ENCODE measurements at places on chromosomes 12 and 14.

DNA sequence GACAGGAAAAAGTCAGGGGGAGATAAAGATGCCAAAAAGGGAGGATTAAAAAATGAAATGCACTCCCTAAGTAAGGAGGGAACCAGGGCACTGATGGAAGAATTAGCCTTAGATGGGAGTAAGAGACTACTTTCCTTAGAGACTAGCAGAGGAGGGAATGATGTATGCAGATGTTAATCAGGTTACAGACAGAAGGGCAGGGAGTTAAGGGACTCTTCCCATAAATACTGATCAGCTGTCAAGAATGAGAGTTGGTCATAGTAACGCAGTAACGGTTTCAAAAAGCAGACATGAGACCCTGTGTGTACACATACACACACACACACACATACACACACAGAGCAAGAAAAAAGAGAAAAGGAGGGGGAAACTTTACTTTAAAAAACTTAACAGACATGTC, 93.4 kb downstream of the PHLDA1 start:
- DNase-seq, result no peak

DNA sequence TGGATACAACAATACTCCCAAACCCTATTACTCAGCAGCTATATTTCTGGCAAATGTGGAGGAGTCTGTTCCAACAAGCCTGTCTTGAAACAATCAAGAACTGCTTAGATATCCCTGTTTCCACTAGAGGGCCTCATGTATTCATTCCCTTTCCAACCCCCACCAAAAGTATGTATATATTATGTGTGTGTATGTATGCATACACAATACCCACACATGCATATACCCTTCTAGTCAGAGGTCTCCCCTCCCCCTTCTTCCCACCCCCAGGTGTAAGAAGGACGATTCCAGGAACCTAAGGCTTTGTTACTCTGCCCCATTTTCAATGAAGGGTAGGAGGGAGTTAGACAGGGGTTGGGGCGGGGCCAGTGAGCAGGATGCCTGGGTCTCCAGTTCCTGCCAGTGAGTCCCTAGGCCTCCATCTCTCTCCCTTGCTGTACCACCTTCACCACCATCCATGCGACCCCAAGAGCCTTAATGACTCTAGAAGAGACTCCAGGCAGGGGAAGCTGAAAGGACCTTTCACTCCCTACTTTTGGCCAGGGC, at the start of gene DGKA:
DGKA (plus strand) TSS at position 392 of the 546 bp plus-strand sequence. CDS start 5,342 bp downstream, outside the sequence.
- DNase-seq, result peak; percentile 62

DNA sequence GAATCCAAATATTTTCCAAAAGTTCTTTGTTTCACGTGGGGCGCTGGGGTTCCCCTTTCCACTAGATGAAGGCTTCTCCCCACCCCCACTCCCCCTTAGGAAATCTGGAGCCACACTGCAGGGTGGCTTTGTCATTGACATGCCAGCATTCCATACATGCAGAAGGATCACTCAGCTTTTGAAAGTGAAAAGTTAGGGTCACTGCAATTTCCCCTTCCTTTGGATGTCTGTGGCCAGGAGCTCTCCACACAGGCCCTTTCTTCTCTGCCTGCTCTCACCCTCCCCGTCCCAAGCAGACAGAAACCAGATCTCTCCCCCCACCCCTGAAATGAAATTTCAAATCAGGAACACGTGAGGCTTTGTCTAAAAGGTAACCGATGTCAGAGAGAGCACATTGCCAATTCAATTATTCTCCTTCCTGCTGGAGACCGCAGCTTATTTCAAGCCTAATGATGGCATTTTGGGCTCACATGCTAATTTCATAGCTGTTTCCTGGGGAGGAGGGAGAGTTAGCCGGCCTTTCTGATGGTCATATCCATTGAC, 153.9 kb upstream of the RFLNA start:
- DNase-seq, result no peak

GRCh38 chr12:6943722-6944380, at the start of the genes C12orf57 and RNU7-1:
Gene C12orf57, plus strand, starts transcription at chr12:6944022. Its CDS starts 100 bp downstream, at chr12:6944122.
Gene RNU7-1, plus strand, starts transcription at chr12:6943816.
- peak; percentile 85 for DNase-seq

DNA sequence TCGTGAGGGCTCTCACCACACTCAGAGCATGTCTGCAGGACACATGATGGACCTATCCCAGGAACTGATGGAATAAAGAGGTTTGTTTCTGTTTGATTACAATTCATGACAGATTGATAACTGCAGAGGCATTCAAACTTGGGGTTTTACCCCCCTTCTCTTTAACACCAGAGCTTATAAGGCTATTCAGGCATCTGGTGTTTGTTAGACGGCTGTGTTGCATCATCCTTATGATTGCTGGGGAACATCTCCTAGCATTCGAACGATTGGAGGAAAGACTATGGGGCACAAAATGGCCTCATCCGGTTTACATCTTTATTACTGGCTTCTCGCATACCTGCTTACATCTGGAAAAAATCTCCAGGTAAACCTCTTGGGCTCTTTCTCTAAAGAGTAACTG, 191.8 kb downstream of the MSRB3 start:
- DNase-seq, result no peak

DNA sequence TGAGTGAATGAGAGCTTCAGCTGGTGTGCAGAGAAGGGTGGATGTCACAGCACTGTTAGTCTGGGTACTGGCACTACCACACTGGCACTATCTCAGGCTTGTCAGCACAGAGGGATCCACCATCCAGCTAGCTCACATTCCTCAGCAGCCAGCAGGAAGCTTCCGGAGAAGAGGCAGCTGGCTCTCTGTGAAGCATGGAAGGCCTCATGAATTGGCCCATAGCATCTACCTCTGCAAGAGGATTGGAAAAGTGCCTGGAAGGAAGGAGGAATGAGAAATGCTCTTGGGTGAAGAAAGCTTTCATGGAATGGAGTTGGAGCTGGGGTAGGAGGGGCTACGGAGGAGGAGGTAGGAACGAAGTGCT, 9.9 kb downstream of the KRT83 start:
- DNase-seq, result no peak

DNA sequence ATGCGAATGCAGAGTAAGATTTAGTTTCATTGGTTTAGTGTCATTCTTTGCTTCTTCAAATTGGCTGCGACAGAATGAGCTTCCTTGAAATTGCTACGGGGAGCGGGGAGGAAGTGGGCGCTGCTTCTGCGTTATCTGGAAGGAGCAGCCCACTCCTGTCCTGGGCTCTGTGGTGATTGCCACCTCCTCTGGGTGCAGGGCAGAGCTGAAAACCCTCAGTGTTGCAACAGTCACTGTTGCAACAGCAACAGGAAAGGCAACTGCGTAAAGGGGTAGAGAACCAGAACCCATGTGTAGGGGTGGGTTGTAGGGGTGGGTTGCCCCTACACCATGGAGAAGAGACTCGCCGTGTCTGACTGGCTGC, 57.7 kb downstream of the MAX start:
- peak; percentile 81 for DNase-seq

- DNase-seq, result no peak
These were observed 8.1 kb upstream of the CKAP4 start for GRCh38 chr12:106255952-106256351.

- peak; percentile 68 for DNase-seq
These were observed 52.7 kb downstream of the WNK1 start for GRCh38 chr12:805022-805632.

- no peak for DNase-seq
These were observed 16.4 kb downstream of the MLXIP start for GRCh38 chr12:122094735-122095631.

DNA sequence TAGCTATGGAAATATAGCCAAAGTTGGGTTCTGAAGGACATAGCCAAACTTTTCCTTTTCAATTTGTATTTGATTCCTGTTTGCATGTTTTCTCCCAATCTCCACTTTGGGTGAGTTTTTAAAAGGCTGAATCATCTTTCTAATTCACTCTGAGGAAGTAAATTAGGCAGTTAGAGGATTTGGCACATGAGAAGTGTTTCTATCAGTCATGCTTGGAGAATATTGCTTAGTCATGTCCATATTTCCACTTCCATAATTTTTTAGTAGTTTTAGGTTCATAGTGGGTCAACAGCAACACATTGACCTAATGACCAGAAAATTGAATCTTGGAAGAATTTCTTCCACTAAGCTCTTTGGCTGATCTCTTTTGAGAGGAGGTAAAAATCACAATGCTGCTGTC, 21.8 kb downstream of the IRAK3 start:
- DNase-seq, result peak; percentile 74

DNA sequence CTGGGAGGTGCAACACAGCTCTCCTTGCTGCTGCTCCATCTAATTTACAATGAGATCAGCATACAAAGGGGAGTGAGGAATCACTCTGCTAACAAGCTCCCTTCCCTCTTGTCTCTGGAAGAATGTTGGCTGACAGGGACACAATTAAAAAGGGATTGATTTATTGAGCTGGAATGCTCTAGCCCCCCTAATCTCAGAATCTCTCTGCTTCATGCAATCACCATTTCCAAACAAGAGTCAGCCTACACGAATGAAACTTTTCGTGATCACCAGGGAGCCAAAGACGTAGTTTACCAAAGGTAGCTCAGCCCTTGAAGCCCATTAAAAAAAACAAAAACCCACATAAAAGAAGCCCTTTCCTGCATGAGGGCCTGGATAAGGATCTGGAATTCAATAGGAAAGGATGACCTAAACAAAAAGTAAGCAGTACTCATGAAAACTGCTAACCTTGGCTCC, 223.8 kb downstream of the C12orf75 start:
- DNase-seq, result no peak

DNA sequence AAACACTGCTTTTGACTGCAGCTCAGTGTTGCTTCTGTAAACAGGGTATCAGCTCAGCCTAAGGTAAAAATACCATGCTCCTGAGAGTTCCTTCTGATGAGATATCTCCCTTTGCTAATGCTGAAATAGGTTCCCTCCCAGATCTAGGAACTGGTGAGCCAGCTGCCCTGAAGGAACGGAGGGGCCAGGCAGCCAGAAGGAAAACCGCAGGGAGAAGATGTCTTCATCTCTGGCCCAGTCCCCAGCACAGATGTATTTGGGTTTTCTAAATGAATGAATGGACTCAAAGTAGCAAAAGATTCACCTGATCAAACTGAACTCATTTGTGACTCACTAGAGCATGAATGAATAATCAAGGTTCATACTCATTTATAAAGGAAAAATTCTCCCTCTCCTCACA, 247.8 kb downstream of the MSRB3 start:
- DNase-seq, result no peak

DNA sequence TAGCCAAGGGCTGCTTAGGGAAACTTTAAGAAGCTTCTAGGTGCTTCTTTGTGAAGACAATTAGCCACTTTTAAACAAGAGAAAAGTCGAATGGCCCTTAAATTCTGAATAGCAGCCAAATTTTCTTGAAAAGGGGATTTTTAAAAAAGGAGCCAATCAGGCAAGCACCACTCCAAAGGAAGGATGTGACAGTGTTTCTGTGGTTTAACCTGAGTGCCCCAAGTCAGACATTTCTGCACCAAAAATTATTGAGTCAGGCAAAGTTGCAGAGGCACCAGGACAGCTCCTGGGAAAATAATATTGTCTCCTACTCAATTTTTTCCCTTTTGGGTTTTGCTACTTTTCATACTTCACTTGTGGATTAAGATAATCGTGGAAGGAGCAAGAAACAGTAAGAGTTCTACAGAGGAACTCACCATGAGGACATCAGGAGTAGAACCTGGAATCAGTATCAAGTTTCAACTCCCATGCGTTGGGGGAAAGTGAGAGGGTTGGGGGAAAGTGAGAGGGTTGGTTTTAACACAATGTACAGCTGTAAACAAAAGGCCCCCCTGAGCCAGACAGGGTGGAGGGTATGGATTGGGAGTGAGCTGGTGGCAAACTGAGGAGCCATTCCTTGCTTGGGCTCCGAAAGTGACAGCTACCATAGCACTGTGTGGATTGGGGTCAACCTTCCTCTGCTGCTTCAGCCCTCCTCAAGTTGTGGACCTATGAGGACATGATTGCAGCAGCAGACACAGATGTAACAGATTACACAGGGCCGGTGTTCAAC, 90.8 kb downstream of the SLC38A1 start:
- DNase-seq, result no peak

GRCh38 chr14:90621201-90621600, 195.0 kb downstream of the TTC7B start:
- DNase-seq, result no peak

DNA sequence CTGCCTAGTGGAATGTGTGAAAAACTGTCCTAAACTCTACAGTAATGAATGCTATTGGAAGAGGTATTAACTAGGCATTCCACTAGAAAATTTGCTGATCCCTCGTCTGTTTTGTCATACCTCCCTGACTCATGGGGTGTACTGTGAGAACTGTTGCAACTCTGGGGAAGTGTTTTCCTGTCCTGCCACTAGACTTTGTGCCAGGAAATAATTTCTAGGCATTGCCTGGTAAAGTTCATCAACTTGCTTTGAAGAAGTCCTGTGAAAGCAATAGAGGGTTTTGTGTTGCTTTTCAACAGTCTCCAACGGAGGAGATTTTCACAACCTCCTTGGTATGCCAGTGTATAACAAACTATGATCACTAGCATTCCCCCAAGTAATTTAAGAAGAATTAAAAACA, 139.9 kb downstream of the AKAP6 start:
- peak; percentile 86 for DNase-seq

DNA sequence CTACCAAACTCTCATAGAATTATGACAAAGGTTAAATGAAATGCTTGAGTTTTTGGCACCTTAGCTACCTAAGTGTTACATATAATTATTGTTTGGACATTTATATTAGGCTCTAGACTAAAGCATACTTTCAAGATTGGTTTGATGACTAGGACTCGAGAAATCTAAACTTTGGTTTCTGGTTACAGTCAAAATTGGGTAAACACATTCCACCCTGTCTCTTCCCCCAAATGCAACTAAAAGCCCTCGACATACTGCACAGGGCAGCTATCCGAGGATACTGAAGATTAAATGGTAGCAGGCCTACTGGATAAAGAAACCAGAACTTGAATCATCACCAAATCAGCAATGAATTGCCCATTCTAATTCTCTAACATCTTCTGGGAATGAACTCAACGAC, 369.1 kb downstream of the PRKD1 start:
- no peak for DNase-seq

GRCh38 chr14:63345826-63346225, 27.1 kb upstream of the GPHB5 start:
- no peak for DNase-seq

DNA sequence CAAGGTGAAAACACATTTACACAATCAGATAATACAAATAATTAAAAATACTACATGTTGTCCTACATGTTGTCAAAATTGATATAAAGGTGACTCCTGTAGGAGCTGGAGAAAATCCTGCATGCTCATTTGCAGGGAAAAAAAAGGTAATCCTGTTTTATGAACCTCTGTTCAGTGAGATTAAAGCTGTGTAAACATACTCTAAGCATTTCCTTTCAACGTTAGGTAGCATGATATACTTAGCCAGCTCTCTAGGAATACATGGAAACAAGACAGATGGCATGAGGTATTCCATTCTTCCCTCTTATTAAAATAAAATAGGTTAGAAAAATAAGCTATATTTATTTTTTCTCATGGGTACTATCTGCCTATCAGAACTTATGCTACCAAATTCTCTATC, 635.7 kb upstream of the FLRT2 start:
- no peak for DNase-seq

GRCh38 chr12:84492351-84492883, 420.2 kb downstream of the SLC6A15 start:
- no peak for DNase-seq

DNA sequence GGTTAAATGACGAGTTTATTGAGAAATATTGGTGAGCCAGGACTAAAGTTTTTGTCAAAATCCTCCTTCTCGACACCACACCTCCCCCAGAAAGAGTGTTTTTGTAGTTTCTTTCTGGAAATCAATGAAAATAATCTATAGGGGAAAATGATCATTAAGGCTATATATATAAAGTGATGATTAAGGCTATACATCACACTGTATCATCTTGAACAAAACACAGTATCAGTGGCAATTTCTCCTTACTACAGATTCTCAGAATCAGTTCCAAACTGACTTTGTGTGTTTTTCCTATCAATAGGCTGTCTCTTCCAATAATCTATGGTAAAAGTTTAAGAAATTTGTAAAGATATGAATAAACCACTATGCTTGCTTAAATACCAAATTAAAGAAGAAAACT, 81.7 kb downstream of the IFNG-AS1 start:
- no peak for DNase-seq

Data from inflammatory macrophage treated with lipopolysaccharide for 1 hour (primary cell).